ENCODE measurements at places on chromosomes 16 and 17. TPM values are rescaled to one million over a fixed set of nuclear protein-coding genes. Genes with fewer than 3 reads are reported as not detected.

The RGS11 gene
- 3.1 TPM for total RNA-seq

The OR1G1 gene
- total RNA-seq = not detected

The STXBP4 gene
- total RNA-seq = 34.2 TPM

The SOX8 gene
- total RNA-seq = 0.40 TPM

The DNAAF8 gene
- total RNA-seq = 0.93 TPM

The CCL4 gene
- total RNA-seq = not detected

The P2RX5 gene
- total RNA-seq = 1.7 TPM

The FAM117A gene
- 5.9 TPM for total RNA-seq

The ANKS4B gene
- total RNA-seq = not detected

The KRTAP4-1 gene
- total RNA-seq = not detected

All from thoracic aorta endothelial cell (primary cell).